Astrocyte of the hippocampus (primary cell): ENCODE measurements at places on chromosomes 12 and 14.

DNA sequence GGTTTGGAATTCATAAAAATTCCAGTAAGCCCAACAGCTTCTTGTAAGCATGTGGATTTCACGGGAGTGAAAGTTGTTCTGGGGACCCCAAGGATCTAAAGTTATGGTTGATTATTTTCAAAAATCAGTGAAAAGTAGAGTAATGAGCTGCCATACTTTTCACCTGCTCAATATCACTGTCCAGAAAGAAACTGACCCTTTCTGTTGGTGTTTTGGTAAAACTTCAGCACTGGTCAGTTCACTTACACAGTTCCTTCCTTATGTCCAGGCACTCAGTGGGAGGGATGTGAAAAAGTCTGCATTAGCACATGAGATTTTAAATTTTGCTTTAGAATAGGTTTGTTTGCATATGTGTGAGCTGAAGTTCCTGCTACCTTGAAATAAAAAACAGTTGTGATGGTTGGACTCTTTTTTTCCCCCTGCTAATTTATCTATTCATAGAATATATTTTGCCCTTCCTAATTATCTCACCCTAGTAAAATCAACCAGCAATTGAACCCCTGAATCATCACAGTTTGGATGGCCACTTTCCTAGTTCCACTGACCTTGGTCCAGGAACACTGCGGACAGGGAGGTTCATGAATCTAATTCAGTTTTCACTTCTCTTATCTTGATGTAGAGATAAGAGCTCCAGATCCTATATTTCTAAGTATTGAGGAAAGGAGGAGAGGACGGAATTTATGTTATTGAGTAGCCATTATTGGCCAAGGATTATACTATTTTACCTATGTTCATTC, 25.8 kb downstream of the CFL2 start:
- no peak for DNase-seq

DNA sequence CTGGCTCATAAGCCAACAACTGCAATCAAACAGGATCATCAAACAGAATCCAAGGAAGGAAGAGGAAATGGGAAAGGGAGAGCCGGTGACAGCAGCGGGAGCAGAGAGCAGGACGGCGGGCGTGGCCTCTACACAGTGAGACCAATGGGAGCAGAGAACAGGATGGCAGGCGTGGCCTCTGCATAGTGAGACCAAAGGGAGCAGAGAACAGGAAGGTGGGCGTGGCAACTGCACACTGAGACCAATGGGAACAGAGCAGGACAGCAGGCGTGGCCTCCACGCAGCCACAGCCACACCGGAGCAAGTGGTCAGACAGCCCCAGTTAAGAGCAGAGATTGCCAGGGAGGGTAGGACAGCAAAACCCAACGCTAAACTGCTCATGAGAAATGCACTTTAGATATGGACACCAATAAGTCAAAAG, 16.4 kb downstream of the LRCOL1 start:
- peak; percentile 97 for DNase-seq

DNA sequence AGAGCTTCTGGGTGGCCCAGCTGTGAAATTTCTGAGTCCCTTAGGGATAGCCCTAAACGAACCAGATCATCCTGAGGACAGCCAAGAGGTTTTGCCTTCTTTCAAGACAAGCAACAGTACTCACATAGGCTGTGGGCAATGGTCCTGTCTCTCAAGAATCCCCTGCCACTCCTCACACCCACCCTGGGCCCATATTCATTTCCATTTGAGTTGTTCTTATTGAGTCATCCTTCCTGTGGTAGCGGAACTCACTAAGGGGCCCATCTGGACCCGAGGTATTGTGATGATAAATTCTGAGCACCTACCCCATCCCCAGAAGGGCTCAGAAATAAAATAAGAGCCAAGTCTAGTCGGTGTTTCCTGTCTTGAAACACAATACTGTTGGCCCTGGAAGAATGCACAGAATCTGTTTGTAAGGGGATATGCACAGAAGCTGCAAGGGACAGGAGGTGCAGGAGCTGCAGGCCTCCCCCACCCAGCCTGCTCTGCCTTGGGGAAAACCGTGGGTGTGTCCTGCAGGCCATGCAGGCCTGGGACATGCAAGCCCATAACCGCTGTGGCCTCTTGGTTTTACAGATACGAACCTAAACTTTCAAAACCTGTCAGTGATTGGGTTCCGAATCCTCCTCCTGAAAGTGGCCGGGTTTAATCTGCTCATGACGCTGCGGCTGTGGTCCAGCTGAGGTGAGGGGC, 38.9 kb downstream of the DAD1 start:
- DNase-seq = no peak

DNA sequence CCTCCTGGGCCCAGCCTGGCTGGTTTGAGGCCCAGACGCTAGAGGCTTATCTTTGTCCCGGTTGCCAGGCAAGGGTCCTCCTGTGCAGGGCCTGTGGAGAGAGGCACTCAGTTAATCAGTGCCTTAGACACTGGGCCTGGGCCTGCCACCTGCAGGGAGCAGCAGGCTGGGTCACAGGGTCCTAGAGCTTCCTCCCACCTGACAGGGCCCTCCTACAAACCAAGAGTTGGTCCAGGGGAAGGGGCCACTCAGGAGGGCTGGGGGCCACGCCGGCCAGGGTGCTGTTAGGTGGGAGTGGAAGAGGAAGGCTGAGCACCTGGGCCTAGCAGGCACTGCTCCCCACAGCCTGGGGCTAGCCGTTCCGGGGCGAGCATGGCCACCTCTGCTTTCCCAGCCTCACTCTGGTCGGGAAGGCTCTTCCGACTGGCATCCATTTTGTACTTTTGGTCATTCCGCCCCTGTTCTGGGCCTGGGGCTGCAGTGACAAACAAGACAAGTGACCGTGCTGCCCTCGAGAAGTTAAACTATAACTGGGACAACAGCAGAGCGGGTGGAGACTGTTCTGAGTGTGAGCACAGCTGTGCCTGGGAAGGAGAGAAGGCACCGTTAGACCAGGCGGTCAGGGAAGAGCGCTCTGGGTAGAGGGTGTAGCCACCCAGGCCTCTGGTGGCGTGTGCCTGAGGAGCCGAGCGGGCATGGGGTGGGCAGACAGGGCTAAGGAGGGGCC, 27.2 kb downstream of the FBRSL1 start:
- DNase-seq = no peak

DNA sequence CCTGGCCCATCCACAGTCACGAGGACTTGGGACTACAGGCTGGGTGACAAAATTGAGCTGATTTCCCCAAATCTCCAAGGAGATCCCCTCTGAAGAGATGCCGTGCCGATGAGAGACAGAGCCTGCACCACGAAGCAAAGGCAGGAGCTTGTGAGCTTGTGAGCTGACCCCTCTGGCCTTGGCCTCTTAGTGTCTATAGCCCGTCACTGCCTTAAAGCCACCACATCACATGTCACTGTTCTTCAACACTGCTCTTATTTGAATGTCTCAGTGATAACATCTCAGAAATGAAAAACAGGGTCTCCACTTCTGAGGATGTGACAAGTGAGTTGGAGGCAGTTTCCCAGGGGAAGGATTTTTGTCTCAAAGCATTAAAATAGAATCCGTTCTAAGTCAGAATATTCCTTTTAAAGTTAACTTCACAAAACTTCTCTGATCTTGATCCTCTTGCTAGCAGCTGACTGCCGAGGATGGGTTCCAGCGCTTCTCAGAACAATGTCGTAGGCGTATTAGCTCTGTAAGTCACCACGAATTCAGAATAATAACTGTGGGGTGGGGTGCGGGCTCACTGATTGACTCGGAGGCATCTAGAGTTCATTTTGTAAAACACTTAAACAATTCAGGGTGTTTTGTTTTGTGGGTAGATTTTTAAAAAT, 37.5 kb downstream of the CHST11 start:
- no peak for DNase-seq

GRCh38 chr12:94429191-94429590, 30.5 kb downstream of the CEP83 start:
- DNase-seq = no peak

DNA sequence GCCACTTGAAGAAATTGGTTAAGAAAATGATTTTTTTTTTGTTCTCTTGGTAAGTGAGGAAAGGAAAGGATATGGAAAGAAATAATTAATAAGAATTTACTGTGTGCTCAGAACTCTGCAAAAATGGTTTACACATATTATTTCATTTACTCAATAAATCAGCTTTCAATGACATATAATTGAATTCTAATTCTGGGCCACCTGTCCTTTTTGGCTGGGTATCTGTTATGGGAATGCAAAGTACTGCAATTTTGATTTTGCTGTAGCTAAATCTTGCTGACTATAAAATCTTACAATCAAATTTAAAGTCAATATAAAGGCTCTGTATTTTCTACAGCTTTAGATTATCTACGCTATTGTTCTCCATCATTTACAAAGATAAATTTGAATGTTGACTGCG, 147.1 kb downstream of the GRIP1 start:
- DNase-seq = no peak

DNA sequence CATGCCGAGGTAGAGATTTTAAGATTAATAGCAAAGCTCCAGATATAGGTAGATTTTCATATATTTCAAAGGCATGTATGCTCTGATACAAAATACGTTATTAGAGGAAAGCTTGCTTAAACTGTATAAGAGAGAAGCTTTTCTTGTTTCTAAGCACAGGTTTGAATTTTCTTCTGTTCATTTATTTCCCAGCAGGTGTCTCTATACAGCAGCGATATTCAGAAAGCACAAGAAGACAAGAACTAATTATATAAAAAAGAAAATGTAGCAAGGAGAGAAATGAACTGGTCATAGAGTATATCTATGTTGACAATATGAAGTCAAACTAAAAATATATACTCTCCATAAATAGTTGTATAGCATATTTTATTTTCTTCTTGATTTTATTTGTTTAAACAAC, 307.4 kb upstream of the NOVA1 start:
- DNase-seq = no peak

DNA sequence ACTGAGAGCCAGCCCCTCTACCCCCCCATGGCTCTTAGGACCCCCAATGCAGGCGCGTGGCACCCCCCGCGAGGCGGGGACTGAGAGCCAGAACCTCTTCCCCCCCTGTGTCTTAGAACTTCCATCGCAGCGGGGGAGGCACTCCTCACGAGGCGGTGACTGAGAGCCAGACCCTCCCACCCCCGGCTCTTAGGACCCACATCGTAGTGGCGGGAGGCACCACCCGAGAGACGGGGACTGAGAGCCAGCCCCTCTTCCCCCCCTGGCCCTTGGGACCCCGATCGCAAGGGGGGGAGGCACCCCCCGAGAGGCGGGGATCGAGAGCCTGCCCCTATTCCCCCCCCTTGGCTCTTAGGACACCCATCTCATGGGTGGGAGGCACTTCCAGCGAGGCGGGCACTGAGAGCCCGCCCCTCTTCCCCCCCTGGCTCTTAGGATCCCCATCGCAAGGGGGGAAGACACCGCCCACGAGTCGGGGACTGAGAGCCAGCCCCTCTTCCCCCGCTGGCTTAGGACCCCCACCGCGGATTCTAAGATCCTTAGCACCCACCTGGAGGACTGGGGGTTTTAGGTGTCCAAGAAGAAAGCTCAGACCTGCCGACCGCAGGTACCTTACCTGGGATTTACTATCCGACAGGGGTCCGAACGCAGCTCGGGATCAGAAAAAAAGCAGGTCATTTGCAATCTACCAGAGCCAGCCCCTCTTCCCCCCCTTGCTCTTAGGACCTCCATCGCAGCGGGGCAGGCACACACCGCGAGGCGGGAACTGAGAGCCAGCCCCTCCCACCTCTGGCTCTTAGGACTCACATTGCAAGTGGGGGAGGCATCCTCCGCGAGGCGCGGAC, 44.9 kb downstream of the DDX11 start:
- peak; percentile 35 for DNase-seq

DNA sequence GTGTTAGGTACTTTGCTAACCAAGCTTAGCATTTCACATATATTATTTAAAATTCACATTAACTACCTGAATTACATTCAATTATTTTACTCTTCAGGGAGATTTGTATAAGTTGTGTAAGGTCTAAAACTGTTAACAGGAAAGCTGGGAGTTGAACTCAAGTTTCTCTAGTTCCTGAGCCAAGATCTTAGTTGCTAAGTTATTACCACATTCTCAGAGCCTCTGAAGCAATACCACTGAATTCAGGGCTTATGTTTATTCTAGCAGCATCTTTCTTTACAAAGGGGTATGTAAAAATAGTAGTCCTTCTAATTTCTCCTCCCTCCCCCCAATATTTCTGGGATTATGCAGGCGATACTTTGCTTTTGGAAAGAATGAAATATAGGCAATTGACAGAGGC, 786.8 kb downstream of the DIO2 start:
- DNase-seq = no peak

- peak; percentile 13 for DNase-seq
Observed at GRCh38 chr14:45201905-45202304, 51.1 kb downstream of the MIS18BP1 start.

DNA sequence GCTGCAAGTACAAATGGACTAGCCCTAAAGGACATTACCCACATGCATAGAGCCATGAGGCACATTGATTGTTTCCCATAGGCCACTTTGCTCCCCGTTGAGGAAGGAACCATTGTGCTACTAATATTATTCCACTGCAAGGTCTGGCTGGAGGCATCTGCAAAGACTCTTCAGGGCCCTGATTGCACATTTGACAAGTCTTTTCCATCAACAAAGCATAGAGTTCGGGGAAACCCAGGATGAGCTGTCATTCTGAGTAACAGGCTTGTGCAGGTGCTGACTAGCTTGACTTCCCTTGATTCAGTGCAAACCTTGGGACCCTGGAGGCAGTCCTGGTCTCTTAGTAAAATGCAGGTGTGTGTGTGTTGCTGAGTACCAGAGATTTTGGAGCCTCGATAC, 73.8 kb downstream of the SUSD6 start:
- peak; percentile 38 for DNase-seq

- peak; percentile 70 for DNase-seq
Observed at GRCh38 chr12:2384533-2385351, 332.0 kb downstream of the CACNA1C start.

GRCh38 chr12:42356344-42356743, 30.4 kb downstream of the PPHLN1 start:
- DNase-seq = no peak

GRCh38 chr12:51687614-51688013, 96.6 kb downstream of the SCN8A start:
- DNase-seq = no peak

- no peak for DNase-seq
Observed at GRCh38 chr14:63362389-63362819, 43.7 kb upstream of the GPHB5 start.

DNA sequence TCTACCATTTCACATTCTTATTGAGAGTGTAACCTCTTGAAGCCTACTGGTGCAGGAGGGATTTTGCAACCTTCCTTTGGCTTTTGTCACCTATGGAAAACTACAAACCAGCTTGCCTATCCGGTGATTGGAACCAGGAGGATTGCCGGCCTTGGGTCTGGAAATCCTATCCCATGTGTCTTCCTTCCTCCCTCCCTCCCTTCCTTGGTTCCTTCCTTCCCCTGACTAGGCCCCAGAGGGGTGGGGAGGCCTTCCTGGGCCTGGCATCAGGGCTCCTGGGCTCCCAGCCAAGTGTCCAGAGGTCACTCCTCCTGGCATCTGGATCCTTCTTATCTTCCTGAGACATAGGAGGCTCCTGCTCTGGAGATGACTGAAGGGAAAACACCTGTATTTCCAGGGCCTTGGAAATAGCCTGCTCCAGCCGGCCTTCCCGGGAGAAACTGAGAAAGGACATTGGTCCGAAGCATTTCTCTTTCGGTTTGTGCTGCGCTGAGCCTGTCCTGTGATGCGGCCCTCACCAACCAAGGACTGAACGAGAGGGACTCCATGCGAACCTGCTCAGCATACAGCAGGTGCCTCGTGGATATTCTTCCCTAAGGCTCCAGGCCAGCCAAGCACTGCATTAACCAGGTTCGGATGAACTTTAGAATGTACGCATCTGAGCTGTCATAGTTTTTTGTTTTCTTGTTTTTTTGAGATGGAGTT, 43.4 kb downstream of the PSMA6 start:
- no peak for DNase-seq

- no peak for DNase-seq
Observed at GRCh38 chr14:33908540-33909223, 42.2 kb downstream of the EGLN3 start.
